Glomerular endothelial cell (primary cell): ENCODE measurements at places on chromosomes 6 and 20. TPM values are rescaled to one million over a fixed set of nuclear protein-coding genes. Genes with fewer than 3 reads are reported as not detected.

MYO6 gene
- 46.6 and 55.8 TPM in 2 replicates for total RNA-seq

PLN gene
- total RNA-seq = 0.18 TPM in 1 of 2 replicates, not detected in the other

CDH26 gene
- total RNA-seq = not detected in 2 replicates

MUCL3 gene
- not detected in 2 replicates for total RNA-seq

MAD2L1BP gene
- 33.5 and 48.7 TPM in 2 replicates for total RNA-seq

DNA sequence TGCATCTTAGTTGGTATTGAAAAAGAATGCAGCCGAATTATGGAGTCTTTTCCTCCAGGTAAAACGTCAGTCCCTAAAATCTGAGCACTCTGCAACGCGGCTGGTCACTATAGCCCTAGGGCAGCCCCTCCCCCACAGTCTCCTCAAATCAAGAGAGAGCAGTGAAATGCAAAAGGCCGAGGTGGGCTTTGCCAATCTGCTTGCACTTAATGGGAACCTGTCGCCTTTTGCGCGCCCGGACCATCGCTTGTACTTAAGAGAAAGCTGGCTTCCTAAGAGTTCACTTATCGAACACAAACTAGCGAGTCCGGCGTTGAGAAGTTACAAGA, 447 bp downstream of the MCM3 start:
- DNase-seq = no peak

FBXO9 gene
- 21.0 and 28.2 TPM in 2 replicates for total RNA-seq

ADGB gene
- not detected in 2 replicates for total RNA-seq

GPSM3 gene
- total RNA-seq = 15.5 and 21.8 TPM in 2 replicates

DNA sequence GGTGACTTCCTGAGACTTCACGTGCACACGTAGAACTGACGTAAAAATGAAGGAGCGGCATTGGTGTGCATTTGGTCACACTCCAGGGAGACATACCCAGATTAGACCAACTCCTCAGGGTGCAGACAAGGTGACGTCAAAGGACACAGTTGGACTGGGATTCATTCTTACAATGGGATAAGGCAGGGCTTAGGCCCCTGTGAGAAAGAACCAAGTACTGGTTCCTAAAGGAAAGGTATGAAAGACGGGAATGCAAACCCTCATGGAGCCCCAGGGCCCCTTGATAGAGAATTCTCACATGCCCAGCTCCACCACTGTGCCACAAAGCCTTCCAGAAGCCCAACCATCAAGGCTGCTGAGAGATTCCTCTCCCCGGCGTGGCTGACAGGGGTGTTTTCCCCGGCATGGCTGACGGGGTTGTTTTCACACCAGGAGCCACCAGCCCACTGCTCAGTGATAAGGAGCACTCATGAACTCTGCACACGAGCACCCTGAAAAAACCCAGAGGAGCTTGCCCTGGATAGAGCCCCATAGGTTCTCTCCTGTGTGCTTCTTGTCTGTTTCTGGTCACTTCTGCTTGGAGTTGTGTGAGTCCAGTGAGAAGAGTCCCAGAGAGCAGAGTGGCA, 90.1 kb downstream of the CAP2 start:
- DNase-seq = no peak

- no peak for DNase-seq
Observed at GRCh38 chr20:32201296-32201976, 6.1 kb downstream of the PLAGL2 start.

GRCh38 chr6:151387175-151387970, 4.0 kb downstream of the ZBTB2 start:
- no peak for DNase-seq

DNA sequence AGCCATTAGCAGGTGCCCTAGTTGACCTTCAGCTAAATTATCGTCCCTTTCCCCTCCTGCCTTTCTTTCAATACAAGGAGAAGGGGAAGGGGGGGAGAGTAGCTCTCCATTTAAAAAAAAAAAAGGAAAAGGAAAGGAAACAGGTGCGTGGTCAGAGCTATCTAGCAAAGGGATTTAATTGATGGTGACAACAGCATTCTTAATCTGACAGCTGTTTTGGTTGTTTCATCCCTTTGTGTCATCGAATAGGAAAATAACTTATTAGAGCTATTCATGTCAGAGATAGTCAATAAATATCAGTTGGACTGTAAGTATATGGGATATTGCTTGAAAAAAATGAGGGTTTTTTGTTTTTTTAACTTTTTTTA, 195.2 kb upstream of the SASH1 start:
- no peak for DNase-seq

DNA sequence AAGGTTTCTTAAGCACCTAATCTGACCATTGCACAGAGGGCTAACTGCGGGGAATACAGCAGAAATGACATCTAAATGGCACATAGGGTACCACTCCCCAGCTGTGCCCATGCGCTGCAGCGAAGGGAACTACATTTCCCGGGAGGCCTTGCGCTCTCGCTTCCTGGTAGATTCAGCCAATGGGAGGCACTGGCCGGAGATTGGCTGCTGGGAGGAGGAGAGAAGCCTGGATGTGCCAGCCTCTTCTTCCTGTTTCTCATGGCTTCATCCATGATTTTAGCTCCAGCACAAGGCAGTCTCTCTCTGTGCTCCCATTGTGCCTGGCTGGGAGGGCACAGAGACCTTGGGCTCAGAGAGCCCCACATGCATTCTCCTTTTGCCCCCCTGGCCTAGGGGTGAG, 101.7 kb upstream of the FOXA2 start:
- DNase-seq = no peak

DNA sequence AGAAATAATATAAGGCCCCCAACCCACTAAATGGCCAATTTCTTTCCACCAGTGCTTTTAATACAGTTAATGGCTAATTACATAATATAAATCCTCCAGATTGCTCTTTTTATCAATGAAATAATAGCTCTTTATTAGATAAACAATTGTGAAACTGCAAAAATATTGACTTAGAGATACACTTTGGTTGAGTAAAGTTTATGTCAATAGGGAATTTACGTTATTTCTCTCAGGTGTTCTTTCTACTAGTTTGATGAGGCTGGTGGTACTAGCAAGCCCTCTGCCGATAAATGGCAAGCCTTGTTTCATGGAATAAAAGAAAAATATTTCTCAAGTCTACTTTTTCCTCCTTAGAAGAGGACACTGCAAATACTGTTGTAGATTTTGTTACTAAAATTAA, 18.9 kb downstream of the RFX6 start:
- no peak for DNase-seq

GRCh38 chr6:100612094-100612493, 147.4 kb upstream of the SIM1 start:
- no peak for DNase-seq

GRCh38 chr6:25576919-25577318, 75.1 kb upstream of the SCGN start:
- DNase-seq = no peak

GSTA3 gene
- not detected in 2 replicates for total RNA-seq
